ENCODE measurements at places on chromosomes 3 and 15. TPM values are rescaled to one million over a fixed set of nuclear protein-coding genes. Genes with fewer than 3 reads are reported as not detected.

GRCh38 chr3:3628676-3629328, 170.4 kb upstream of the LRRN1 start:
- DNase-seq, result no peak

- DNase-seq, result no peak
These were observed 126.7 kb downstream of the TUSC7 start for GRCh38 chr3:116836286-116836685.

GRCh38 chr3:182954553-182955235, 25.6 kb downstream of the DCUN1D1 start:
- DNase-seq, result no peak

DNA sequence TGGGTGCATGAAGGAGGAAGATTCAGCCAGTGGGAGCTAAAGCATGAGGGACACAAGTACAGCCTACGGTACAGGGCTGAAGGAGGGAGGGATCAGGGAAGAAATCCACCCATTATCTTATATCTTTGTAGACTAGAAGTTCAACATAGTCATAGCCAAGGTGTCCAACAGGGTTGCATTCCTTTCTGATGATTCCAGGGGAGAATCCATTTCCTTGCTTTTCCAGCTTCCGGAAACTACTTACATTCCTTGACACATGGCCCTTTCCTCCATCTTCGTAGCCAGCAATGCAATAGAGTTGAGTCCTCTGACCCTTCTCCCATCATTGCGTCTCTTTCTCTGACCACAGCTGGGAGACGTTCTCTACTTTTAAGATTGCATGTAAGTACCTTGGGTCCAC, 471.0 kb upstream of the SEMA6D start:
- DNase-seq, result no peak

GRCh38 chr15:35514759-35515158, 31.2 kb downstream of the DPH6 start:
- DNase-seq, result no peak

- no peak for DNase-seq
These were observed 72.9 kb downstream of the AKAP13 start for GRCh38 chr15:85453144-85453872.

- DNase-seq, result no peak
These were observed 228.7 kb upstream of the ZNF385D start for GRCh38 chr3:21979706-21980105.

DNA sequence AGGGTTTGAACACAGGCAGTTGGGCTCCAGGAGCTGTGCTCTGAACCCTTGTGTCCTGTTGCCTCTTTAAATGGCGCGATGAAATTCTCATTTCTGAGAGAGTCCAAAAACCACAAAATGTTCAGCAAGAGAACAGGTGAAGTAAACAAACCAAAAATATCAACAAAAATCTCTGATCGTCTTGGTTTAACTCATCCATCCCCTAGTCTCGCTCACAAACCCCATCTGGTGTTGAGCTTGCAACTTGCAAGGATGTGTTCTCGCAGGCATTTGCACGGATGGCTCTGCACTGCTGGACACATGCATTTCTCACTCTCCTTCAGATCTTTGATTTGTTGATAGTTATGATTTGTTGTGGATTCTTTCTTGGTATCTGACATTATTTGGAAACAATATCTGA, 31.1 kb downstream of the FAH start:
- no peak for DNase-seq

GRCh38 chr3:151265166-151265565, 13.2 kb downstream of the P2RY14 start:
- DNase-seq, result no peak

DNA sequence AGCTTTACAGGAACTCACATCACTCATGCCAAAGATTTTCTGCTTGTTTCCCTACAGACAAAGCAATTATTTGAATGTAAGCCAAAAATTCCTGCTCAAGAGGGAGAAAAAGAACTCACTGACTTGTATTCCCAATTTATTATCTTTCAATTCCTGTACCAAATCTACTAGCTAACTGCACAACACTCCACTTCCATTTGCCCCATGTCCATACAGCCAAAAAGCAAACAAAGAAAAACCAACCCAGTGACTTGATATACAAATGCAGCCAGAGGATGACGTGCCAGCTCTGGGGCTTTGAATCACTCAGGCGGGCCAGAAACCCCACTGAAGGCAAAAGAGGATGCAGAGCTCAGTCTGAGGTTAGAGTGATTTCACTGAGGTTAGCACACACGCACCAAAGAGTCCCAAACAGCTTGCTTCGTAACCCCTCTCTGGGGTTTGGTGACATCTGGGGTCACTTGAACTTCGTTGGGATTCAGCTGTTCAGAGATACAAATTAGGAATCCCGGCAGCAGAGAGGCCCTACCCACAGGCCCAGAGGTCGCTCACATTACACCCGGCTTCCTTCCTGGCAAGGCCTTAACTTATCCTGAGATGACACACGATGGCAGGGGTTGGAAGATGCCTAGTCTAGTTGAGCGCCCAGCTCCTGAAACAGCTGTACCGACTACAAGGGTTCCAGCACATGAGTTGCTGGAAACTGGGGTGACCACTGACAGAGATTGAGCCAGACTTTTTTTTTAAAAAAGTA, 1.6 kb downstream of the RFTN1 start:
- peak; percentile 34 for DNase-seq

DNA sequence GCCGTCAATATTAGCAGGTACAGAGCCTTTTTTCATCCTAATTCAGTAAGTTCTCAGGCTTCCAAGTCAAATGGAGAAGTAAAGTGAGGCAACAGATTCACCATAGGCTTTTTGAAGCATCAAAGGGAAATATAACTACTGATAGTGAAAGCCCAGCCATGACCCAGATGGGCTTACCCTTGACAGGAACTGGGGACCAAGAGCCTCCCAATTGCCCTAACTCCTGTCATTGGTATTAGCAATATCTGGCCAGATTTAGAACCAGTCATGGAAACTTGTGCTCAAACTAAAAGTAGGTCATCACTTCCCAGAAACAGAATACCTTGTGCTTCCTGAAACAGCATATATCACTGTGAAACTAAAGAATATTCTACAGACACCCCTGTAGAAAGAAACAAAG, 33.0 kb downstream of the NME9 start:
- no peak for DNase-seq

GRCh38 chr15:83205725-83206324, 1.8 kb downstream of the HDGFL3 start:
- no peak for DNase-seq

DNA sequence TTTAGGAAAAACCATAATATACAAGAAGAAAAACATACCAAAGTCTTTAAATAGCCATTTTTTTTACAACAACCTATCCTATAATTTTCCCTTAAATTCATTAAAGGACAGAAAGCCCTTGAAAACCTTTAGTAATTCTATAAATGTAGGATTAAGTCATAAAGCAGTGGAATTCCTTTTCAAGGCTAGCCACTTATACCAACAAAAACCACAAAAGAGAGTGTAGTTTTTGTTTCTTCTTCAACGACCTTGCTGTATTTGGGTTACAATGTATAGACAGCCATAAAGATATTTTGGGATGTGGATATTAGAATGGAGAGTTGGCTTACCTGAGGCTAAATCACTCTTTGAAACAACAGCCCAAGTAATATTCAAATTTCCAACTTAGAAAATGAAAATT, 296.6 kb upstream of the CDIN1 start:
- DNase-seq, result no peak

GRCh38 chr3:32062950-32063582, 43.4 kb upstream of the GPD1L start:
- no peak for DNase-seq

DNA sequence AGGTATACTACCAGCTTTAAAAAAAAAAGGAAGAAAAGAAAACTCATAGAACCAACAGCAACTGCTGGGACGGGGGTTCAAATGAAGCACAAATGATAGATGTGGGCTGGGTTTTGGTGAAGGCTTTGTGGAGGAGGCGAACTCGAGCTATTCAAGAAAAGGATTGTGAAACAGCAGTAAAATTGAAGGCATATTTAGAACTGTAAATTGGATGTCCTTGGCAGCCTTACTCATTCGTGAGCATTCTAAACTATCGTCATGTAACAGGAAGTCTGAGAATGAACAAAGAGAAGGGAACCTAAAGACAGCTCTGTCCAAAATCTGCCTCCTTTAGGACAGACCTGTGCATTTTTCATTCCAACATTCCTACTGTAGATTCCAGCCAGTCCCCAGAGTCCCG, 97.8 kb downstream of the LARS2 start:
- DNase-seq, result no peak

- DNase-seq, result no peak
These were observed 32.4 kb downstream of the MEGF11 start for GRCh38 chr15:66221126-66221525.

DNA sequence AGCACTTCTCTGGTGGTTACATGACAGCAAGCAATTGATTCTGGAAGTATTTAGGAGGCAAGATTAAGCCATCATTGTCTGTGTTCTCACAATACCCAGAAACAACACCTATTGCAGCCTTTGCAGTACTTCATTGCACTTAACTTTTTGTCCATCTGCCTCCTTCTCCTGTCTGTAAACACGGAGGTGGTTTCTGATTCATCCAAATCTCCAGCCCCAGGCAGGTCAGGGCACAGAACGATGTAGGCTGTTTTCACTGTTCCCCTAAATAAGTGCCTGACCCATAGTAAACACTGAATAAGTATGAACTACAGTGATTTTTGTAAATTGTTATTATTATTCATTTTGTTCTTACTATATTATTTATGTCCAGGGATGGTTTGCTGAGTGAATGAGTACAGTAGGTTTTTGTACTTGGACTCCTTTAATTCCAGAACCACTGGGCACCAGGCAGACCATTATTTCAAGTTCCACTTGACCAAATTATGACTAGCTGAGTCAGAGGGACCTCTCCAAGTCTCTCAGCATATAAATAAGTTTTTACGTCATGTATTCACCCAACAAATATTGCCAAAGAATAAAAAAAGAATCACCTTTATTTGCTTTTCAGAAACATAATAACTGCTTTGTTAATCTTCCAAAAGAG, 283.3 kb upstream of the TRIM42 start:
- no peak for DNase-seq

GRCh38 chr15:39654304-39654703, 73.4 kb downstream of the THBS1 start:
- DNase-seq, result no peak

- no peak for DNase-seq
These were observed 81.5 kb upstream of the ATP11B start for GRCh38 chr3:182711853-182712252.

DNA sequence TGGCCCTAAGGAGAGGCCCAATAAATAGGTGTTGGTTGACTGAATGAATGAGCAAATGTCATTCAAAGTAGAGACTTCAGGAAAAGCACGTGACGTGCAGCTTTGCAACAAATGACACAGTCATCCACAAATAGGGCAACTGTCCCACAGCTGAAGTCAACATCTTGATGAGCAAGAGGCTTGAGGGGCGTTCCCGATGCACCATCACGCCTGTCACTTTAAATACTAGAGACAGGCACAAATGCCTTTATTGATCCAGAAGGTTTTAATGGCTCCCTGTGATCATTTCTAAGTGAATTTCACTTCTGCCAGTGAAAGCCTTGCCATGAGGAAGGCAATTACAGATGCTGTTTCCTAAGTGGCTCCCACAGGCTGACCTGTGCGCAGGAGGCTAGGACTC, 43.6 kb downstream of the ABTB1 start:
- DNase-seq, result no peak

GRCh38 chr3:4814904-4815574, 164.2 kb upstream of the BHLHE40 start:
- no peak for DNase-seq

DNA sequence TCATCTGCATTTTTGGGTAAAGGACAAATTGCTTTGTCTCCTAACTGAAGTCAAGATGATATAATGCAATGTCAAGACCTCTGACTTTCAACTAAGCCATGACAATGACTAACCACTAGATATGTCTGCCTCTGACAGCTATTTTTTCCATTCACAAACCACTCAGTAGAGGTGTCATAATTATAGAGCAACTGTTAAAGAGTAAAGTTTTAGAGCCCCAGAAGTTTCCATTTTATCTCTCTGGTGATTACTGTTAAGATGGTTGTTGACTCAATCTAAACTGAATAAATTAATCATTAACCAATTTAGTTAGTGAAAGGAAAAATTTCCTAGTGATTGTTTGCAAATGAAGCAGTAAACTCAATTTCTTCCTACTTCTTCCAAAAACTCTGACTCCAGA, 779.9 kb downstream of the GRM7 start:
- no peak for DNase-seq

- no peak for DNase-seq
These were observed 167.6 kb downstream of the ALDH1A2 start for GRCh38 chr15:57897870-57898269.

GRCh38 chr3:107404727-107405469, 27.7 kb downstream of the CCDC54 start:
- no peak for DNase-seq

Gene SOX2
- not detected for total RNA-seq

Gene OR4M2
- not detected for total RNA-seq

Gene SLCO2A1
- total RNA-seq, result 43.7 TPM

Gene ACTRT3
- 4.8 TPM for total RNA-seq

Gene CLDND1
- total RNA-seq, result 137 TPM

Gene FAIM
- 17.6 TPM for total RNA-seq

Gene ABI3BP
- total RNA-seq, result 155 TPM
